NCI-H1930 (cell line): ENCODE measurements at places on chromosomes 12 and 14.

- DNase-seq = no peak
These were observed 354.5 kb downstream of the NUAK1 start for GRCh38 chr12:105783983-105784947.

GRCh38 chr12:120903412-120904196 lies 554 bp downstream of the SPPL3 start:
- no peak for DNase-seq

DNA sequence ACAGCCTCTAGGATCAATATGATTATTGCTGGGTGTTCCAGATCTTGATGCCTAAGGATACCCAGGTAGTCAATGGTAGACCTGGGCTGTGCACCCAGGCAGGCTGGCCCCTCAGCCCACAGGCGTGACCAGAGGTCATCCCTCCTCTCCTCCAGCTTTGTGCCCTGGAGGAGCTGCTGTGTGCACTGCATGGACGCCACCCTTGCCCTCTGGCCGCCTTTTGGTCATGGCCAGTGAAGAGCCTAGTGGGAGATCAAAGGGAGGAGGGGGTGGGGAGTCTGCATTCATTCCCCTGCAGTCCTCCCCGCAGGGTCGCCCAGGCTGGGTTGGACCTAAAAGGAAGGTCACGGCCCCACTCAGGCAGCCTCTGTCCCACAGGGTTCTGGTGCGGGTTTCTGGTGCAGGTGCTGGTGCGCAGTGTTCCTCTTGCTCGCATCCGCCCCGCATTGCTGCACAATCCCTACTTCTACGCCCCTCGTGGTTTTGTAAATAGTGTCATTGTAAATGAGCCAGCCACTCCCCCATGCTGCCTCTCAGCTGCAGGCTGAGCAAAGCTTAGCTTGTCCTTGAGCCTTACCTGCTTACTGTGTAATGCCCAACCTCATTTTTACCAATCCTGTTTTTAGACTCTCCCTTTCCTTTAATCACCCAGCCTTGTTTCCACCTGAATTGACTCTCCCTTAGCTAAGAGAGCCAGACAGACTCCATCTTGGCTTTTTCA lies 55.3 kb downstream of the PSMA6 start:
- DNase-seq = no peak

GRCh38 chr12:116261525-116262100 lies 15.9 kb downstream of the MED13L start:
- DNase-seq = no peak

DNA sequence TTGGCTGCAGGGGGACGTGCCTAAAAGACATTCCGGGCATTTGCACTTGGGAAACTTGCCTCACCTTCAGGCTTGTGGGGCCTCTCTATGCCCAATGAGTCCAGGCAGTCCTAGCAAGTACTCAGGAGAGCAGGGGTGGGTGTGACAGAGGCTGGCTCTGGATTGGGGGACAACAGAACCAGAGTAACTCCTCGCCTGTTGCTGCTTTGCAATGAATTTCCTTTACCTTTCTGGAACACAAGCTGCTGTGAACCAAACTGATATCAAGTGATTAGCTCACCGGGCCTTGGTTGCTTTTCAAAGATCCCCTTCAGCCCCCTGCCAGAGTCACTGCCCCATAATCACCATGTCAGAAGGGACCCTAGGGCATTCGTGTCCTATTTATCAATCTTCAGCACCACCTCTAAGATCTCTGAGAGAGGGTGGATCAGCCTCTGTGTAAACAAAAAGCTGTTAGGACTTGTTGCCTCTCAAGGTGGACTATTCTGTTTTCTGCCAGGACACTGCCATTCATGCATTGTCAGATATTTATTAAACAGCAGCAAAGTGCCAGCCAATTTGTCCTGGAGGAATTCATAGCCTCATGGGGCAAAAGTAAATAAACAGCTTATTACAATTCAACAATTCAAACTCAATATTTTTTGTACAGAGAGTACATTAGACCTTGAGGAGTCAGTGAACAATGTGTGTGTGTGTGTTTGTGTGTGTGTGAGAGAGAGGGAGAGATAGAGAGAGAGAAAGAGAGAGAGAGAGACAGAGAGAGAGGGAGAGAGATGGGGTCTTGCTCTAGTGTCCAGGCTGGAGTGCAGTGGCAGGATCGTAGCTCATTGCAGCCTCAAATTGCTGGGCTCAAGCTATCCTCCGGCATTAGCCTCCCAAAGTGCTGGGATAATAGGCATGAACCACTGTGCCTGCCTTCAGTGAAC lies 11.3 kb downstream of the NFATC4 start:
- no peak for DNase-seq

DNA sequence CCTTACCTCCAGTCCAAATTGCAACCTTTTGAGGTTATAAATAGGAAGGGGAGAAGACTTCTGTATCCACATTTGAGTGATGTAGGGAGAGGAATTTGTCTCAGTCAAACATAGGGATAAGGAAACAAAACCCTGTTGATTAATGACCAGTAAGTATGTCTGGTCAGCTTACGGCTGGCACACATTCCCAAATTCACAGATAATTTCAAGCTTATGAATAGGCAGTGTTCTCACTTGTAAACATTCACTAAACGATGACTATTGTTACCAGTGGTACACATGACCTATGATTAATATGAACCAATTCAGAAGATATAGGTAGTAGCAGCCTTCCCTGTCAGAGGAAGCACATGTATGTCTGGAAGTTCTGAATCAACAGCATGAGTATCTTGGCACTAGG lies 33.0 kb upstream of the SLC5A8 start:
- no peak for DNase-seq

DNA sequence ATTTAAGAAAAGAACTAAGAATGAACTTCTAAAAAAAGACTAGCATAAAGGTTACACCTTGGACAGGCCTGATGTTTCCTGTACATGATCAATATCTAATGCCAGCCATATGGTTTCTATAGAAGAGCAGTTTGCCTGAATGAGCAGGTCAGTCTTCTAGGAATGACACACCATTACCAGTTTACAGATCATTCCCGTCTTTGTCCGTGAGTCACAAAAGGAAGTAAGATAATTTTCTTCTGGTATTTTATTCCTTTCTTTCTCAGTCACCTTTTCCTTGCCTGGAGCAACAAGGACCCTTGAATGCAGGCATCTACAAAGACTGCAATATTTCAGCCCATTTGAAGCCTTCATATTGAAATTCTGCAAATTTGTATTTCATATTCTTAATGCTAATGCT lies 44.6 kb upstream of the CNTN1 start:
- DNase-seq = no peak

DNA sequence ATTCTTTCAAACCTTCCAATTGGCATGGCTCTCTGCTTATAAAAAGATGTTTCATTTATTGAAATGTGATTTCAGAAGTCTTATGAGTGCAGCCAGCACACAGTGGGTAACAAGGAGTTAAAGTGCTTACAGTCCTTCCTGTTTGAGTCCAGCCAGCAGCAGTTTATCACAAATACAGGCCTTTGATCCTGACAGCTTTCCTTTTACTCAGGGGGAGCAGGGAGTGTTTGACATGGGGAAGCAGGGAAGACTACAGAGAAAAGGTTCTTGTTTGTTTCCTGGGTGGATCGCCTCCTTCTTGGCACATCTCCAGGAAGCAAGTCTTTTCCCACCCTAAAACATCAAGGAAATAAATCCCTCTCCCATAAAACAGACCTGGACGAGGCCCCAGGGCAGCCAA lies 216.1 kb downstream of the MSRB3 start:
- DNase-seq = no peak
